GM12891 (cell line): ENCODE measurements at places on chromosomes 16 and 17.
A peak's percentile ranks its signal among the peaks of the same experiment; 100 is the strongest.

GRCh38 chr17:62826956-62827355, 18.8 kb upstream of the MARCHF10 start:
- no peak for DNase-seq

- no peak for DNase-seq
These were observed 7.9 kb upstream of the NAGPA start for GRCh38 chr16:5041600-5042133.

GRCh38 chr16:1876468-1876867, 4.5 kb upstream of the MEIOB start:
- DNase-seq, result no peak

DNA sequence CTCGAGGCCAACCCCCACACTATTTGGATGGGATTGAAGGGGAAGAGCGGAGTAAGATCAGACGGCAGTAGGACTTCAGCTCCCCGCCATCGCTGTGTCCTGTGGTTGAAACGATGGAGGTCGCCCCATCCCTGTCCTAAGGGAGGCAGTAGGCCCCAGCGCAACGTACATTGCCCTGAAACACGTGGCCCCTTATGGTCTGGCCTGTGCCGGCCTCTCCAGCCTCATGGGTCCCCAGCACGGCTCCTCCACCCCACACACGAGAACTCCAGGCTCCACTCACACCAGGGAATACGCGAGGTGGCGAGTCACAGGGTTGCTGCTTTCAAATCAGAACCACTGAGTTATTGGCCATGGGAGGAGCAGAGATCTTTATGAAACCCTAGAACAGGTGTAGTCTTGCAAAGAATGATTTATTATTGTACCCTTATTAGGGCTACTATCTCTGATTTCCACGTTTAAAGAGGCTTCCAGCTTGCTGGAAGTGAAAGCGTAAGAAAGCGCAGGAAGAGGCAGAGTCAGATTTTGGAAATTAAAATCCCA, 669 bp upstream of the DCTPP1 start:
- DNase-seq, result no peak

DNA sequence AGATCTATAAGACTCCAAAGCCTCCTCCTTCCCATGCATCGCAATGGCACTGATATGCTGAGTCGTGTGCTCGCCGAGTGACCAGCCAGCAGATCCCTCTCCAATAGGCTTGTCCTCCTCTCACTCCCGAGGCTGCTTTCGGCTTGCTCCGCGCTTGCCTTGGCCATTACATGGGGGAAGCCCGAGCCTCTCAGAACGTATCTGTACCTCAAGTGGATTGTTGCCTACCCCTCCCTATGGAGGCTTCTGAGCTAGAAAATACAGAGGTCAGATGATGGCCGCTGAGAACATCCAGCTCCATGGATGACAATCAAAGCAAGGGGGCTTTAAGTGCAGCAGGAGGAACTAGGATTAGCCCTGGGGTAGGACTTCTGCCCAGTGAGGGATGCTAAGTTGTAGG, 7.7 kb upstream of the NLRP1 start:
- no peak for DNase-seq

DNA sequence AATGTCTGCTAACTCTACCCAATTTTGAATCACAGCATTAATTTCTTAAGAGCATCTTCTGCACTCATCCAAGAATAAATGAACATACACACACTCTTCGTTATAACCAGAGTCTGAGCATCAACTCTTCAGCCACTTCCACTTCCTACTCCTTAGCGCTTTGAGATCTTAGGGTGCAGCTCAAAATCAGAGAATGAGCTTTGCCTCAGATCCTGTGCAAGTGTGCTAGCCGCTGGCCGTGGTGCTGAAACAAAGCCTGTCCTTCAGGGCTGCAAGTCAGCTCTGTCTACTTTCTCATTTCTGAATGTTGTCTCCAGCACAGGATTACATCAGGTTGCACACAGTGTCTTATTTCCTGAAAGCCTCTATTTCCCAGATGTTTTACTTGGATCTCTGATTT, 165.4 kb downstream of the AIPL1 start:
- DNase-seq, result peak; percentile 35
